RPMI7951 (cell line): ENCODE measurements at places on chromosomes 16 and 17. TPM values are rescaled to one million over a fixed set of nuclear protein-coding genes. Genes with fewer than 3 reads are reported as not detected.

DNA sequence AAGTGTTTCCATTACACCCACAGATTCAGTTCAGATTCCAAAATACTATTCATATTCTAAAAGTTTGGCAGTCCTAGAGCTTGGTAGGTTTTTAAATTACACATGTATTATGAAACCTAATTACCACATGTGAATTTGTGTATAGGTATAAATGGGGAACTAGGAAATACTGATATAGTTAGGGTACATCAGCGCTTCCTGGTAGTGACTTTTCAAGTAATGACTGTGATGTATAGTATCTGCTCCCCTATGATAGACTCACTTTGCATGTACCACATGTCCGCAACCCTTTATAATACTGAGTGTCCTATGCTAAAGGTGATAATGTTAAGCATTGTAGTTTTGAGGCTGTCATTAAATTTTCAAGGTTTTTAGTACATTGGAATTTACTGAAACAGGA, 22.9 kb downstream of the CDK12 start:
- no peak for DNase-seq

GRCh38 chr17:82751171-82751570, 694 bp upstream of the TBCD start:
- no peak for DNase-seq

CD300LB gene
- total RNA-seq, result not detected in 2 replicates

- peak; percentile 45 for DNase-seq
These were observed 63.9 kb upstream of the DNAJA2 start for GRCh38 chr16:47037396-47037745.

DNA sequence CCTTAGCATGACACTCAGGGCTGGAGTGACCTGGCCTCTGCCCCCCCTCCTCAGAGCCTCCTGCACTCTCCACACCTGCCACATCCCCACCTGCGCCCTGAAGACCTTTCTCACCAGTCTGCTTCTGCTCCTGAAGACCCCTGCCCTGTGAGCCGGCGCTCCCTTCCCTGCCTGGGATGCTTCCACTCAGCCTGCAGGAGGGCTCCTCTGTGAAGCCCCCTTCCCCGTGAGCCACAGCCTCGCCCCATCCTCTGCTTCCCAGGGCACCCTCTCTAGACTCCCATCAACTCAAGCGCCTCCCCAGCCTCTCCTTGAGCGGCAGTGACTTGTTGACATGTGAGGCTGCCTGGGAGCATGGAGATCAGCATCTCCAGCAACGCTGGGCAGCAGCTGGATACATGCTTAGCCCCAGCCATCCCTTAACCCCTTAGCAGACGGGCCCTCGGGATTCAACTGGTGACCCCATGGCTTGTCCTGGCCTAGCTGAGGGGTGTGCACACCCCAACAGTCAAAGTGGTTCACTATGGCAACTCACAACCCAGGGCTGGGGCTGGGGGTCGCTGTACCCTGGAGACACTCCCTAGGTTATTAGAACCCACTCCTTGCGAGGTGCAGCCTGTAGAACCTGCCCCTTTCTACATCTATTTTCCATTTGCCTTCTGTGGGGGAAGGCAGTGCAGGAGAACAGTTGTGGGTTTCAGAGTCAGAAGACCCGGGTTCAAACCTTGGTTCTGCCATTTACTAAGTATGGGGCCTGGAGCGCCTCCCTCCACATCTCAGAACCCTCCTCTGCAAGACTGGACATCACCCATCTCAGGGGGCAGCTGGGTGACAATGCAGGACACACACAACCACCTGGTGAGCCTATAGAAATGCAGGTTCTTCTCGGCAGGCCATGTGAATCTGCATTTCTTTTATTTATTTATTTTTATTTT, 21.5 kb downstream of the TMEM235 start:
- DNase-seq, result no peak

DNA sequence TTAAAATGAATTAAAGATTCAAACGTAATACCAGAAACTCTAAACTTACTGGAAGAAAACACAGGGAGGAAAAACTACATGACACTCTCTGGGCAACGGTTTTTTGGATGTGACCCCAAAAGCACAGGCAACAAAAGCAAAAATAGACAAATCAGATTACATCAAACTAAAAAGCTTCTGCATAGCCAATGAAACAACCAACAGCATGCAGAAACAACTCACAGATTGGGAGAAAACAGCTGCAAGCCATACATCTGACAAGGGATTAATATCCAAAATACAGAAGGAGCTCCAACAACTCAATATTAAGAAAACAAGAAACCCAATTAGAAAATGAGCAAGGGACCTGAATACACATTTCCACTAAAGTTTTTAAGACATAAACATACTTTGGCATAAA, 69.2 kb upstream of the ALOX12 start:
- DNase-seq, result no peak
